ENCODE measurements at places on chromosomes 4 and X.

DNA sequence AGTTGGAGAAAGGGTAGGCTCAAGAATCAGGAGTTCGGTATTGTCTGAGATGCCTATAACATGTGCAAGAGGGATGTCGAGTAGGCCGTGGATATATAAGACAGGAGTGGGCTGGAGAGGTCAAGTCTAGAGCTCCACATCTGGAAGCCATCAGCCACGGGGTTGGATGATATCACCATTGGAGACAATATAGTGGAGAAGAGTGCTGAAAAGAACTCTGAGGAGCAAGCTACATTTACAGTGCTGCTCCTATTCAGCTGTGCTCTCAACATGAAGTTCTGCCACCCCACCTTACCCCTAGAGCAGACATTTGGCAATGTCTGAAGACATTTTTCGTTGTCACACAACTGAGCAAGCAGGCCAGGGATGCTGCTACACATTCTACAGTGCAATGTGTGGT, 20.9 kb upstream of the PLAC1 start:
- DNase-seq: no peak

DNA sequence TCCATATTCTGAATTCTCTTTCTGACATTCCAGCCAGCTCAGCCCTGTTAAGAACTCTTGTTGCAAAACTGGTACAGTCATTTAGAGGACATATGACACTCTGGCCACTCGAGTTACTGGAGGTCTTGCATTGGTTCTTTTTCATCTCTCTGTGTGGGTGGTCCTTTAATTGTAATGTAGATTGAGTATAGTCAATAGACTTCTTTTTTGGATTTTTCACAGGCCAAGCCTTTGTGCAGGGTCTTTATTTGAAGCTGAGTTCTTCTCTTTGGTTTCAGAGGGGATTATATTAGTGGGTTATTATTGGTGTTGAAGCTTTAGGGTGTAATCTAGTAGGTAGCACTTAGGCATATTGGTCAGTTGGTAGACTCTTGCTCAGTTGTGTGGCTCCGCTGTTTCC, 118.0 kb upstream of the GIMD1 start:
- no peak for DNase-seq

GRCh38 chr4:3845094-3845743, 79.0 kb downstream of the ADRA2C start:
- DNase-seq: no peak

GRCh38 chr4:151436093-151436518, 27.1 kb downstream of the FHIP1A start:
- DNase-seq: no peak

GRCh38 chrX:50470103-50471031, at the start of gene DGKK:
DGKK (minus strand) TSS chrX:50470825; CDS start chrX:50470678, 147 bp downstream.
- no peak for DNase-seq

DNA sequence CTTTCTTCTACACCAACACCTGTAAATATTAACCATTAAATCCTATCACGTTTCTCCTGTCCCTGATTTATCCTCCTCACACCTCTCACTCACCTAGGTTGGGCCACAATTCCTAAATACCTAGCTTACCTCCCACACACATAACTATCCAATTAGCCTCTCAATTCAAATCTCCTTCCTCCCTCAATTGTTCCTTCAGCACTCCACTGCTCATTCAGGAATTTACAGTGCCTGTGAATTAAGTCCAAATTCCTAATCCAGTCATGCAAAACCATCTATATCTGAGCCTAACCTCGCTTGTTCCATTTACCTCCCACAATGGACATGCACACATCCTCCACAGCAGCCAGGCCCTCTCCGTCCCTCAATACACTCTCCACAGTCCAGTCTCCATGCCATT, 17.5 kb downstream of the ANXA5 start:
- DNase-seq: no peak

- DNase-seq: no peak
Measured at GRCh38 chrX:134664202-134664601, 5.9 kb upstream of the PLAC1 start.

- no peak for DNase-seq
Measured at GRCh38 chr4:168631241-168632162, 134.7 kb downstream of the PALLD start.

DNA sequence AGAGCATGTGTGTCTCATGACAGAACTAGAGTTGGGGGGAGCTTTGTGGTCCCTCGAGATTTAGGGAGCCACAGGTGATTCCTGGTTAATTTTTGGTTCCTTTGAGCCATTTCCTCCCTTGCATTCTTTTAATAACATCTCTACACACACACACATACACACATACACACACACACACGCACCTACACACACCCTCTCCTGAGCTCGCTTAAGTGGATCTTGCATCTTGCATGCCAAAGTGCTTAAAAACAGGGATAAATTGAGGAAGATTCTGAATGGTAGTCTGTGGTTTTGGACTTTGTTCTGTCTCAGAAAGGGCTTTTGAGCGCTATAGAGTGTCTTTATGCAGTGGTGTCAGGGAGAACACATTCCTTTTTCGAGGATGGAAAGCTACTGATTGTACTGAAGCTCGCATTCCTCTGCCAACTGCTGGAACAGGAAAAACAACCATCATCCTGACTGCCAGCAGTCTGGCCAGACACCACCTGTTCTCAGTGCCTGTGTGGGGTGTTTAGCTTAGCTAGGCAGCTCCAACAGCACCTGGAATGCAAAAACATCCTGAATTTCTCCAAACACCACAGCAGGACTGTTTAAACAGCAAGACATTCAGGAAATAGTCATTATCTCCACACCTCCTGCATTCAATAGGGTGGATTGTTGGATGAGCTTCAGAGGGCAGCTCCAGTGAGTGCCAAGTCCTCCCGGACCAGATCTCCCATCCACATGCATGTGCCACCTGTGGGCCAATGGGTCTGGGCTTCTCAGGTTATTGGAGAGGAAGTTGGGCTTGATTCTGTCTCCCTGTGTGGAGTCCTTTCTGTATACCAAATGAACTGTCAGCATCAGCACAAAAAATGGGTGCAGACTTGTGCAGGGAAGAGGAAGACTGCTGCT, 21.9 kb upstream of the IGFBP7 start:
- no peak for DNase-seq

- DNase-seq: no peak
Measured at GRCh38 chr4:44160776-44161367, 287.7 kb downstream of the KCTD8 start.

DNA sequence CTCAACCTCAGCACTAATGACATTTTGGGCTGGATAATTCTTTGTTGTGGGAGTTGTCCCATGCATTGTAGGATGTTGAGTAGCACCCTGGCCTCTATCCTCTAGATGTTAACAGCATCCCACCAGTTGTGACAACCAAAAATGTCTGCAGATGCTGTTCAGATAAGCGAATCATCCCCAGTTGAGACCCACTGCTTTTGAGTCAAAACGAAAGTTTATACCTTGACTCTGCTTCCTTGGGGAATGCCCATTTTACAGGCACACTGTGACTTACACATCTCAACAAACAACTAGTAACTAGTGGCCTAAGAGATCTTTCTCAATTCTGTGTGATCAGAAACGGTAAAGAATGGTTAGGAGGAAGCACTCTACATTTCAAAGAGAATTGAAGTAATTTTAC, 37.0 kb downstream of the SEPSECS start:
- DNase-seq: no peak

DNA sequence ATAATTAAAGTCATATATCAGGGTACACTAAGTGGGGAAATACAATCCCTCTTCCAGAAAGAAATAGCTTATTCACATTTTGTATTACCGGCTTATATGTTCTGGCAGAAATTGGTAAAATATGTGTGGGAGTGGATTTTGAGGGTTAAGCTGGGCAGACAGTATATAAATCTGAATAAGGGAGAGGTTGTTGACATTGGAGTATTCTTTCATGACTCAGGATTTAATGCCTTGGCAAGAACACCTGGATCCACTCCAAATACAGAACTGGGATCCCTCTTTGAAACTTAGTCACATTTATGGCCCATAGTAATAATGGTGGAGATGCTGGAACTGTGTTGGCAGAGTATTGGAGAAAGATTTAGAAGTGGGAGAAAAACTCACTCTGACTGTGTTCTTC, 54.3 kb upstream of the TET2 start:
- no peak for DNase-seq

DNA sequence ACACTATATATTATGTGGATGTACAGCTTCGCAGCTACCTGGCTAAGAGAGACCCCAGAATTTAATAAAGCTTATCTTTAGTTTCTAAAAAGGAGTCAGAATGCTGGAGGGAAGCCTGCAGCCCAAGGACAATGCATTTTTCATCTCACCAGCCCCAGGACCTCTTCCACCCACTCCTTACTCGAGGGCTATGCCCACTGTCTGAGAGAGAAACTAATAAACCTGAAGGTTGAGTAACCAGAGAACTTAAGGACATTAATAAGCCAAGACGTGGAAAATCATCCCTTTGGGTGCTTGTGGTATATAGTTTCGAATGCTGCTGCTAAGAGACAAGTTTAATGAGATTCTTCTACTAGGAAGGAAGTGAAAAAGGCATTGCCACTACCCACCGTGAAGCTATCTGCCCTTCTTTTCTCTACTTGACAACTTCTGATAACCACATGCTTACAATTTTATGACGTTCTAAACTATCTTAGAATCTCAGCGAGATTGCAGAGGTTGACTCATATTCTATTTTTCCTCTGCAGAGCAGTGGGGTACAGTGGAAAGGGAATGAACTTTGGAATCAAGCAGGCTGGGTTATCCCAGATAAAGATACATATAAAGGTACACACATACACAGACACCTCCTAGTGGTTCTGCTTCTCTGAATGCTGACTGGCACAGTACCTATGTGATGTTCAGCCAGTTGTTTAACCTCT, 3.3 kb downstream of the RELL1 start:
- DNase-seq: no peak

DNA sequence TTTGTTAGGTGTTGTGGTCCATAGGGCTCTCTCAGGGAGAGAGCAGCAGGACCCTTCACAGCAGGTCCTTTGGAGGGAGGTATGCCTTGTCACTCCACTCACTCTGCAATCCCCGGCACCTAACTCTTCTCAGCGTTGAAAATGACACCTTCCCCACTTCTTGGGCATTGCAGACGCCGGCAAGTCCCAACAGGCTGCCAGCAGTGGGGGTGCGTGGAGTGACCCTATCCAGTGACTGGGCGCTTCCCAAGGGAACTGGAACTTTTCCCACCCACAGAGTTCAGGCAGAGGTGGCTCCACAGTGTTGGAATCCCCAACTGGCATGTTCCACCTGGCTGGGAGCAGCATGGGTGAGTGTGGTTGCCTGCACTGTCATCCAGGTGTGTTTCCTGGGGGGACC, 705.1 kb upstream of the FRG1 start:
- DNase-seq: no peak

DNA sequence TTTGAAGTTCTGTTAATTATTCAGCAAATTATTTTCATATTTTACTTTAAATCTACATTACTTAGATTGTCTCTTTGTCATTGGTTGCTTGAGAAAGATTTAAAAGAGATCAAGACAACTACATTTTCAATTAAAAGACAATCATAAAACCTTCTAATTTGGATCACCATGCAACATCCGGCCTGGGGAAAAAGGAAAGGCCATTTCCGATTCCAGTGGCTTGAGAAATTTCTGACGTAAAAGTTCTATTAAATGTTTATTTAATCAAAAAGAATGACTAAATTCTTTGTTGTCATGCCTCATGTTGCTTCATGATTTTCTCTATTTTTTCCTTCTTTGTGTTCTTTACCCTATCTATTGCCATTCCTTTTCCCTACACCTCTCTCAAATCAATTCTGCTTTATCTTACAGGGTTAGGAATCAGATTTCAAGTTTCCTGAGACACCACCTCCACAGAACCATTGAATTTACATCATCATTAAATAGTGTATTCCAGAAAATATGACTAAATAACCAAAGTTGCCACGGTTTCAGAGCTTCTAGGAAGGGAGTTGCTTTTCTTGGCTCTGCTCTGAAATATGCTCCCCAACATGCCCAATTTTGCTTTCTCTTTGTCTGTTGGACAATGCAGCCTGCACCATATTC, 124.6 kb upstream of the ACSL4 start:
- DNase-seq: no peak

DNA sequence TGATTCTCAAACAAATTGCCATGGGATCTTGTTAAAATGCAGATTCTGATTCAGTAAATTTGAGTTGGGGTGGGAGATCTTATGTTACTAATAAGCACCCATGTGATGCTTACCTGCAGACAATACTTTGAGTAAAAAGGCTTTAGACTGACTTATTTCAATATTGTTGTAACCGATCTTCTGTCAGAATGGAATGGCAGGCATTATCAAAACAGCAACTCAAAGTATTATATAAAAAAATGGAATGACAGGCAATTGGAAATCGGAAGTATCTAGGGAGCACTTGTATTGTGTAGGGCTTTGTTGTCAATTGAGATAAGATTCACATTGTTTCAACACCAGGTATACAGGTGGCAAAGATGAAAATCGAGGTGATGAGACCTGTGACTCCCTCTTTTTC, 67.5 kb downstream of the C4orf33 start:
- no peak for DNase-seq

- no peak for DNase-seq
Measured at GRCh38 chrX:19799319-19800182, 87.8 kb downstream of the SH3KBP1 start.

GRCh38 chr4:8182858-8183725, 16.0 kb upstream of the SH3TC1 start:
- no peak for DNase-seq

DNA sequence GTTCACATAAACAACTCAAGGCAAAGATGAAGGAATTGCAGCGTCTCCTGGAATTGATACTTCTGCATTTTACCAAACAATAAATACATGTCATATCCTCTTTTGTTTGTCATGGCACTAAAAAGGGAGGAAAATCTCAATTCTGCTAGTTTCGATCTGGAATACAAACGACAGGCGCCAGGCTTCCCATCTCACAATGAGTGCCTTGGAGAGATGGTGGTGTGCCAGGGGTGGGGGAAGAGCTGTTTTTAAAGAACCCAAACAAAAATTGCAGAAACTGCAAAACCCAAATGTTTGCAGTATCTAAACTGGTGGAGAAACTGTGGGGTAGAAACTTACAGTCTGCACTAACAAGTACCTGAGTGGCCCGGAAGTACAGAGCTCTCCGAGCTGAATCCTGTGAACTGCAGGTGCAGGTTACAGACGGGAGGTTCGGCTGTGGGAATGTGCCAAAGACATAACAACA, 53.0 kb upstream of the KLF3 start:
- no peak for DNase-seq

GRCh38 chr4:142480244-142480643, 365.9 kb downstream of the INPP4B start:
- no peak for DNase-seq

- DNase-seq: no peak
Measured at GRCh38 chr4:115515772-115516171, 402.4 kb upstream of the NDST4 start.

- DNase-seq: no peak
Measured at GRCh38 chr4:55074386-55074785, 51.0 kb downstream of the KDR start.

- DNase-seq: no peak
Measured at GRCh38 chr4:131309628-131310027, 1839.5 kb upstream of the PCDH10 start.

GRCh38 chr4:1583859-1584258, 100.3 kb downstream of the FAM53A start:
- no peak for DNase-seq

- no peak for DNase-seq
Measured at GRCh38 chrX:46626566-46626965, 53.0 kb downstream of the CHST7 start.

- DNase-seq: peak; percentile 70
Measured at GRCh38 chrX:136496764-136497555, 432 bp upstream of the HTATSF1 start.

Measured in activated naive CD8-positive, alpha-beta T cell treated with anti-CD3 and anti-CD28 coated beads, Interleukin-2, amount 50 U/mL, for 16 hours (primary cell).